Hematopoietic multipotent progenitor cell treated with erythropoietin and hydrocortisone succinate and interleukin-3 and kit ligand, for 6 days (in vitro differentiated cells): ENCODE measurements at places on chromosomes 5 and 9.
A peak's percentile ranks its signal among the peaks of the same experiment; 100 is the strongest.

- no peak for DNase-seq
These were observed 53.2 kb downstream of the TRIP13 start for GRCh38 chr5:945691-946551.

DNA sequence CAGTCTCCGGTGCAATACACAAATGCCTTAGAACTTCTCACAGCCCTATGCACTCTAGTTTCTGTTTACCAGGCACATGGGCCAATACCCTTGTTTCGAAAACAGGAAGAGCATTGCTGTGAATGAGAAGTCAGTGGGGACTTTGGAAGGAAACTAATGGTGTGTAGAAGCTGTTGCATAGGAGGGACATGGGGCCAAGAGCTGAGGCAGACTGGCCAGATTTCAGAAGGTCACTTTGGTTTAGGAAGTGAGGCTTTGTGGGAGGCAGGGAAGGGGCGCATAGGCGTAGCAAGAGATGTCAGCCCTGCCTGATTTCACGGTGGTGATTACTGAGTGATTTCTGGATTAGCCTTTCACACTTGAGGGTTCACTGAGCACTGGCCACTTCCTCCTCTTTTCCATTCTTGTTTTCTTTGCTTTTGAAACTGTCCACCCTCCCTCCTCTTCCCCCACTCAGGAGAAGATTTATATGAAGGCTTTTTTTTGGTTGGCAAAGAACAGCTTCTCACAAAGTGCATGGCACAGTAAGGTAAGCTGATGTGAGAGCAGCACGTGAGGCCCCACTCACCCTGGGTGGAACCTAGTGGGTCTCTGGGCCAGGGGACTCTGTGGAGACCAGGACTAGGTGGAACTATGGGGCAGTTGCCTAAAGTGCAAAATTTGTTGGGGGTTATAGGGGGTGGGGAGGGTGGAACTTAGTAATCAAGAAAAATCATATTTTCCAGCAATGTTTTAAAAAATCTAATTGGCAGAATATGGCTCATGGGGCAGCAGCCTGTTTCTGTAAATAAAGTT, 6.1 kb upstream of the TMEM252 start:
- DNase-seq: peak; percentile 62

DNA sequence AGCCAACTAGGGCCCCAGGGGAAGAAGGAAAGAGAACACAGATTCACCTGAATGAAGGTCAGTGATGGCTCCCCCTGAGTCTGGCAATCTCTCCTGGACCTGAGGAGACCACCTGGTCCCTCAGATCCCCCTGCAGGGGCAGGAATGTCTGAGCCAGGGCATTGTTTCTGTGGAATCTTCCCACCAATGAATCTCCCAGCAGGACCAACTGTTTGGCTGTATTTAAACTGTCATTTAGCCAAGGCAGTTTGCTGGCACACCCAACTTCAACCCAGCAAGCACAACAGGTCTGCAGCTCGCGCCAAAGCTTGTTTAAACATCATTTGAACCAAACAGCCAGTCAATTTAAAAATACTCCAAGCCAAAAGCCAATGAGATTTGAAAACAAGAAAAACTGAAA, 92.6 kb downstream of the SH3TC2 start:
- DNase-seq: no peak

- DNase-seq: no peak
These were observed 13.5 kb downstream of the FBP1 start for GRCh38 chr9:94625835-94626234.

DNA sequence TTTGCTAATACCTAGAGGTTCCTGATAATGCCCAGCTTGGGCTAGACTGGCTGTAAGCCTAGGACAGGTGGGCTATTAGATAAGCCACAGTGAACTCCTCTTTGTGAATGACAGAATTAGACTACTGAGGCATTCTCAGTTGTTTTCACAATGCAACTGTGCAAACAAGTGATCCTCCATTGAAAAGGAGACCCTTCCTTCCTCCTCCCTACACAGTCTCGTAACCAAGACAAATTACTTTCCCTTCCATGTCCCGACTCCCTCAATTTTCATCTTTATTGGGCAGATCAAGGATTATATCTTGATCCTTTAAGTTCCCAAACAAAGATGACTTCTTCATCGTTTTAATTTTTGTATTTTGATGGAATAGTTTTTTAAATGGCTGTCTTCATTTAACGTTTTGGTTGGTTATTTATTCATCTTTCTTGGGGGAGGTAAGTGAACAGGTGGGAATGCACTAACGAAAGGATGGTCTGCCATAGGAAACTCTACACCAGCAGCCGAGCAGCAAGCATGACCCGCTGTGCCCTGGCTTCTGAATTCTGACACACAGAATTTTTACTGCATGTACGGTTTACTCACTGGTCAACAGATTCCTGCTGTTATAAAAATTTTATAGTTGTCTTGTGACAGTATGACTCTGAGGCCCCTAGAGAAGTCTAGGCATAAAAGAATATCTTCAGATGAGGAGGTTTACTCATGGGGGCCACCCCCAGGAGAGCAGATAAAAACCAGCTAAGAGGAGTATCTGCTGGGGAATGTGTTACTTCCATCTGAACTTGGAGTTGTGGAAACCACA, 137.5 kb upstream of the TUT7 start:
- DNase-seq: no peak

GRCh38 chr9:109518621-109519335, 20.7 kb upstream of the PTPN3 start:
- no peak for DNase-seq

- DNase-seq: no peak
These were observed 39.7 kb upstream of the SPRY4 start for GRCh38 chr5:142364251-142365145.

DNA sequence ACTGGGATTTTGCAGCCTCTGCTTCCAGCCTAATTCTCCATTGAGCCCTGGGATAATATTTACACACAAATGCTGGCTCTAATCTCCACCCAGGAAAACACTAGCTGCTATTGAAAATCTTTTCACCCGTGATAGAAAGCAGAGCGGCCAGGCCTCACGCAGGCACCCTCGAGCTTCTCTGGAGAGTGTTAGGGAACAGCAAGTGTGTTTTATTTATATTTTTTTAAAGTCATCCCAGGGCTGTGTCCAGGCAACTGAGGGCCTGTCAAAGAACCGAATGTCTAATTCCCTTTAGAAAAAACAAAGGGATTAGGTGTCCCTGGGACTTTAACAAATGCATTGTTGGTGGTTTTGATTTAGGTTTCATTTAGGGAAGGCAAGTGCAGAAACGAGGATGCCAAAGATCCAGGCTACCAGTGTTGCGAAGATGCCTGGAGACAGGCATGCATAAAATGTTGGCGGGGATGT, 51.2 kb upstream of the SPRY4 start:
- no peak for DNase-seq

DNA sequence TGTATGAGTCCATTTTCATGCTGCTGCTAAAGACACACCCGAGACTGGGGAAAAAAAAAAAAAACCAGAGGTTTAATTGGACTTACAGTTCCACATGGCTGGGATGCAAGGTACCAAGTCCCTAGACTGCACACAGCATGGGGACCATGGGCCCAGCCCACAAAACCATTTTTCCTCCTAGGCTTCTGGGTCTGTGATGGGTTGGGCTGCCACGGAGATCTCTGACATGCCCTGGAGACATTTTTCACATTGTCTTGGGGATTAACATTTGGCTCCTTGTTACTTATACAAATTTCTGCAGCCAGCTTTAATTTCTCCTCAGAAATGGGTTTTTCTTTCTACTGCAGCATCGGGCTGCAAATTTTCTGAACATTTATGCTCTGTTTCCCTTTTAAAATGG, 340.3 kb upstream of the NUDT12 start:
- no peak for DNase-seq

GRCh38 chr9:38761999-38762398, 42.1 kb upstream of the FAM240B start:
- no peak for DNase-seq

- DNase-seq: peak; percentile 14
These were observed 1.1 kb downstream of the VLDLR start for GRCh38 chr9:2622461-2623287.

GRCh38 chr9:136042541-136042940, 52.5 kb downstream of the NACC2 start:
- no peak for DNase-seq

- DNase-seq: no peak
These were observed 254.2 kb downstream of the ARHGAP26 start for GRCh38 chr5:143024228-143024920.

DNA sequence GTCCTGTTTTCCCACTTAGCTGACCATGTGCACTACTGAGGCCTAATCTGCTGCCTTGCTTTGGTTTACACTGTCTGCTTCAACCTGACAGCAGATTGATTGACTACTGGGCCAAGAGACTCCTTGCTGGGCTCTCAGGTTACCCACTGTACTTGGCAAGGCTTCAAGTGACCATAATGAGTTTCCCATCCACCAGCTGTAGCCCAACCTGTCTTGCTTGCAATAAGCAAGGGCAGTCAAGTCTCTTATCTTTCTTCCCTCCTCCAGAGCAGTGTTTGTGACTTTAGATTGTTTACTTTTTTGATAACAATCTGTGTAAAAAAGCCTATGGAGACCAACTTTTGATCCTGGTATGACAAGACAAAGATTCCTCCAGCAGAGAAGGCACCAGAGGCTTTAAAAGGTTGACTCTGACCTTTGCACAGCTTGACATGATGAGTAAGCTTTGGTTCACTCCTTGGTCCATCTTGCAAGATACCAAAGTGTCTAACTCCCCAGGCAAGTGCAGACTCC, 912.3 kb upstream of the SEMA6A start:
- DNase-seq: no peak

GRCh38 chr9:34701023-34701768, 8.7 kb downstream of the CCL21 start:
- DNase-seq: peak; percentile 76

GRCh38 chr9:96342571-96343245, 40.7 kb upstream of the HSD17B3 start:
- DNase-seq: no peak
